Kidney epithelial cell (primary cell): ENCODE measurements at places on chromosomes 5 and 9. TPM values are rescaled to one million over a fixed set of nuclear protein-coding genes. Genes with fewer than 3 reads are reported as not detected.

The C5orf15 gene
- total RNA-seq = 70.2 and 78.0 TPM in 2 replicates

The WWC1 gene
- total RNA-seq = 118 and 121 TPM in 2 replicates

The FOXI1 gene
- not detected in 2 replicates for total RNA-seq

The IFNK gene
- total RNA-seq = not detected in 2 replicates

DNA sequence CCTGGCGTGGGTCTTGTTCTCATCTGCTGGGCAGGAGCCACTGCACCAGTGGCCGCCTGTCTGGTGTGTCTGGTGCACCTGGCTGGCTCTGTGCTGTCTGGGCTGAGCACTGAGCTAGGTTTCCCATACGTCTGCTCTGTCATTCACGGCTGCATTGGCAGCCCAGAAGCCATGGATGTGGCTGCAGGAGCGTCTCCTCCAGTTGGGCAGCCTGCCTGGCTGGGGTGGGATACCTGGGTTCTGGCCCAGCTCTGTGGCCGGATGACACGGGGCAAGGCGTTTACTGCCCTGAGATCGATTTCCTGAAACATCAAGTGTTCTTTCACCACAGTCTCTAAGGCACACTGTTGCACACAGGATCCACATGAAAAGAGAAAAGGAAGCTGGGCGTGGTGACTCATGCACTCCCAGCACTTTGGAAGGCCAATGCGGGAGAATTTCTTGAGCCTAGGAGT, 25.5 kb upstream of the SLC25A51 start:
- no peak for DNase-seq

DNA sequence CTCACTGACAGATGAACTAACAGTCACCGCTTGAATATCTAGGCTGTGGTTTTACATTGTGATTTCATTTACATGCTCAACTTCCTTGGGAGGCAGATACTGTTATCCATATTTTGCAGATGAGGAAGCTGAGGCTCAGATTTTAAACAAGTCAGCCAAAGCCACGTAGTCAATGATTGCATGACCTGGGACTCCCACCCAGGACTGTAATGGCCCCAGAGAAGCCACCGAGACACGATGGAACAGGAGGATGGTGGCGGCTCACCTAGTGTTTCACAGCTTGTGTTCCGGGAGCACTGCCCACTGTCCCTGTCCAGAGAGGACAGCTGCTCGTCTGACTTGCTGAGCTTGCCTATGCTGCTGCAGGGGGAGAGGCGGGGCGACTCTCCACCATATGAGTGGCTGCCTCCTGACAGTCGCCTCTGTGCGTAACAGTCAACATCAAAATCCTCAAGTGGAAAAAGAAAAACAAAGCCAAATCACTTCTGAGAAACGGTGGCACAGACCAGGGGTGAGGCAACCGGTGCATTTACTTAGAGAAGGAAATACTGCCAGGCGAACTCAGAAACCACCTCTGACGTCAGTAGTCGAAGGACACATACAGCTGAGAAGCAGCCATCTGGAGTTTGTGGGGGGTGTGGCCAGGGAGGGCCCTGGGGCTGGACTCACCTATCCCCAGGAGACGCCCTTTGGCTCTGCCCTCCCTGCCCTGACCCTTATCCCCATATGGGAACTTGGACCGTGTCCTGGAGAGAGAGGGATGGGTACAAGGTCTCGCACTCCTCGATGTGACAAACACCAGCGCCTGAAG, 82.5 kb downstream of the PRRT1B start:
- DNase-seq = no peak

DNA sequence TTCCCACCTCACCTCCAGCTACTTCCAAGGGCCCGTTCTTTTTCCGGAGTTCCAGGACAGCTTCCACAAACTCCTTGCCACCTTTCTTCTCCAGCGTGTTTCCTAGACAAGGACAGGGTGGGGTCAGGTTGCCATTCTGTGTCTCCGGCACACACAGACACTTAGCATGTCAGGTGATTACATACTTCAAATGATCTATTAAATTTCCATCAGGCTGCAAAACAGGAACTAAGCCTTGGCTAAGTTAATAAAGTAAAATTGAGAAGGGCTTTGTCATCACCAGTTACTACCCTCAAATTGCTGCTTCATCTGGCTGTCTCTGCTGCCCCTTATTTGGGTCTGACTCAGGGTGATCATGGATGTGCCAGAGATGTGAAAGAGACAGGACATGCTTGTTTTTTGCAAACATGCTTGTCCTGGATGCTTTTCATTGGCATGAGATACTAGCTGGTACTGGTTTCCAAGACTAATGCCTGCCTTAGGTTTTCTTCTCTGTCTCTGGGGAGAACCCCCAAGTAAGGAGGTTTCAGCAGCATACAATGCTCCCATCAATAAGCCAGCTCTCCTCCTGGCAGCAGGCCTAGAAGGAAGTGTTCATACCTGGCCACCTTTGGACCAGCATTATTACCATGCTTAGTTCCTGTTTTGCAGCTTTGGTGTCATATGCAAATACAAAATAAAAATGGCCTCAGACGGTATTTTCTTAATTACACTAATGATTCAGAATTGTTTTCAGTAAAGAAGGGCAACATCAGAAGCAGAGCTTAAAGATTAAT, 52.9 kb downstream of the MACROH2A1 start:
- no peak for DNase-seq

DNA sequence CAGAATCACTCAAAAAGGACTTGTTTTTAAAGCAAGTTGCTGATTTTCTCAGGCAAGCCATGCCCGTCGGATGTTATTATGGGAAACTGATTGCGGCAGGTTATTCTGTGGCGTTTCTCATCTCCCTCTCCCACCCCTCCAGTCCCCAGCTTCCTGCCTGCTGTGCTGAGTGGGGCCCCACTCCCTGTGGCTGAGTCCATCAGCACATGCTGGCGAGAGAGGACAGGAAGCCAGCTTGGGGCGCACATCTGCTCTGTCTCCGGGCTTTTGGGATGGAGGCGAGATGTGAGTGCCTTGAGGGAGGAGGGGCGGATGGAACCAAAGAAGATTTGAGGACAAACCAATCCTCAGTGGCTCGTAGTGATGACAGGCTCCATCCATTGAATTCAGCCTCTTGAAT, 108.0 kb downstream of the DAPK1 start:
- DNase-seq = no peak

DNA sequence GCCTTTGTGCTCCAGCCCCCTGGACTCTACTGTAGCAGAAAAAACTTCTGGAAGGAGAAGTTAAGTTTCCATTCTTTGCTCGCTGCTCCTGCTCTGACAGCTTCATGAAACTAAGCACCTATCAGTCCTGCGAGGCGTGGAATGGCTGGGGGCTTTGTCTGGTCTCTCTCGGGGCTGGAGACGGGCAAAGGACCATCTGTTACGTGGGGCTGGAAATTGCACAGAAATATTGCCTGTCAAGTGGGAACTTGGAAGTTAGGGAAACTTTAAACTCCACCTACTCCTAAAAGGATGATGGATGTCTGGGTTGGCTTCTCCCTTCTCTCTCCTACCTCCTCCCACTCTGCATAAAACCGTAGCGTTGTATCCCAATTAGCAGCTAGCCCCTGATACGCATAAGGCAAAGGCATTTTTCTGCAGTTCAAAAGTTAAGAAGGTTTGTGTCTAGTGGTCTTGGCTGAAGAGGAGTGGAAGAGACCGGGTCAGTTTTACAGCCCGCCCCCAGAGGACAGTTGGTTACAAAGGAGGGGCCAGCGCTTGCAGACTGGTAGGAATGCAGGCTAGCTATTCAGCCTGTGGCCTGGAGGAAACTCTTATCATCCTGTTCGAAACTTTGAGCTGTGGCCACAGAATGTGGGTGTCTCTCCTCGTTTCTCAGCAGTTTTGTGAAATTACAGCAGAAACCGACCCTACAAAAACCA, 1.3 kb downstream of the FBXL7 start:
- DNase-seq = peak; percentile 29
